ENCODE measurements at places on chromosomes 3 and 15. TPM values are rescaled to one million over a fixed set of nuclear protein-coding genes. Genes with fewer than 3 reads are reported as not detected.

The RASGRP1 gene
- total RNA-seq, result 138 TPM

GRCh38 chr3:71584394-71585011 lies 975 bp upstream of the FOXP1 start:
- DNase-seq, result no peak

The LIPH gene
- total RNA-seq, result 1.7 TPM

- no peak for DNase-seq
Measured at GRCh38 chr3:153130312-153130977, 31.6 kb upstream of the RAP2B start.

The HCN4 gene
- not detected for total RNA-seq

The MAPKAPK3 gene
- total RNA-seq, result 44.7 TPM
